ENCODE measurements at places on chromosomes 1 and 21.
A peak's percentile ranks its signal among the peaks of the same experiment; 100 is the strongest.

GRCh38 chr1:67429528-67430357 lies 459 bp downstream of the SERBP1 start:
- peak; percentile 41 for DNase-seq

DNA sequence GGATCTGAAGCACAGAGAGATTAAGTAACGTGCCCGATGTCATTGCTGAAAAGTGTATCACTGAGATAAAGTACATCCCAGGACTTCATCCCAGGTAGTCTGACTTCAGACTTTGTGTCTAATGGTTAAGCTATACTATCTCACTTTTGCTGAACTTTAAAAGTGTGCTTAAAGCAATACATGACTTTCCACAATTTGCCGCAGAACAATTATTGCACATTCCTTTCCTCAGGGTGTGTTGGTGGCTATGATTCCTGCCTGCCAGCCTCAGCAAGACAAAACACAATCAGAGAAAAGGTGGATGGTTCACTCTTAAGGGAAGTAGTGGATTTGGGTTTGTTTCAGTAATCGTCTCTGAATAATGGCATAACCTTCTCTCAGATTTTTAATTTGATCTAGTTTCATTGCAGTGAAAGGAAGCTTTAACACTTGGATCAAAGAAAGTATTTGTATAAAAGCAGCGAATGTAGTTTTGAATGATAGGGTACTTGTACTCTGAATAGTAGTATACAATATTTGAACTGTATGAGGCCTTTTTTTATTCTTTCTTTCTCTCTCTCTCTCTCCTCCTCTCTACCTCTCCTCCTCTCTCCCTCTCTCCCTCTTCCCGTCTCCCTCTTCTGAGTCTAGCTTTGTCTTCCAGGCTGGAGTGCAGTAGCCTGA lies 47.0 kb downstream of the CNST start:
- DNase-seq, result no peak

DNA sequence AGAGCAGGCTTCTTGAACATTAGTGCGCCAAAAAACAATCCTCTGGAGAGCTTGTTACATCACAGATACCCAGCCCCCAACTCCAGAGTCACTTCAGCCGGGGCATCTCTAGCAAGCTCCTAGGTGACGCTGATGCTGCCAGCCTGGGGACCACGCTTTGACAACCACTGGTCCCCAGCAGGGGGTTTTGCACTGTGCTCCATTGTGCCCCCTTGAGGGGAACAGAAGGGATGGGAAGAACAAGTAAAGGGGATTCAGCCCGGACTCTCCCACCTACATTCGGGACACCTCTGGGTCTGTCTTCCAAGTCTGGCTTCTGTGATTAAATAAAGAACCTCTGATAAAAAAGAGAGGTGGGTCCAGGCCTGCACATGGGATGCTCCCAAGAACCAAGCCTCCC lies 60.4 kb downstream of the ATP5PO start:
- DNase-seq, result no peak

- DNase-seq, result no peak
Observed at GRCh38 chr1:7608628-7609305, 162.3 kb upstream of the VAMP3 start.

- no peak for DNase-seq
Observed at GRCh38 chr1:59046730-59047157, 250.2 kb upstream of the FGGY start.

DNA sequence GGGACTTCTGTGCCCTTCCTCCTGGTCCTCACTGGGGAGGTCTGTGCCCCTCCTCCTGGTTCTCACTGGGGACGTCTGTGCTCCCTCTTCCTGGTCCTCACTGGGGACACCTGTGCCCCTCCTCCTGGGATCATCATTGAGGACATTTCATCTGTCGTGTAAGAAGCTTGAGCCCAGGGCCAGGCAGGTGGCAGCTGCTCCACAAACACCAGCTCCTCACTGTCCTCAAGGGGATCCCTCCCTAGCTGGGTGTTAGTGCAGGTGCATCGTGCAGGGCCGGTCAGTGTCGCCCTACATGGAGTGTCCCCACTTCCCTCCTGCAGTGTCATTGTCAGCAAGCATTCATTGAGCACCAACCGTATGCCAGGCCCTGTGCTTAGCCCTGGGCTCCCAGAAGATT lies 312.7 kb downstream of the PTPRU start:
- no peak for DNase-seq

- peak; percentile 20 for DNase-seq
Observed at GRCh38 chr1:180358649-180359048, 128.6 kb downstream of the LHX4 start.

- DNase-seq, result no peak
Observed at GRCh38 chr1:96482616-96483015, 239.0 kb upstream of the PTBP2 start.

GRCh38 chr1:179447489-179447888 lies 81.7 kb downstream of the AXDND1 start:
- peak; percentile 4 for DNase-seq

DNA sequence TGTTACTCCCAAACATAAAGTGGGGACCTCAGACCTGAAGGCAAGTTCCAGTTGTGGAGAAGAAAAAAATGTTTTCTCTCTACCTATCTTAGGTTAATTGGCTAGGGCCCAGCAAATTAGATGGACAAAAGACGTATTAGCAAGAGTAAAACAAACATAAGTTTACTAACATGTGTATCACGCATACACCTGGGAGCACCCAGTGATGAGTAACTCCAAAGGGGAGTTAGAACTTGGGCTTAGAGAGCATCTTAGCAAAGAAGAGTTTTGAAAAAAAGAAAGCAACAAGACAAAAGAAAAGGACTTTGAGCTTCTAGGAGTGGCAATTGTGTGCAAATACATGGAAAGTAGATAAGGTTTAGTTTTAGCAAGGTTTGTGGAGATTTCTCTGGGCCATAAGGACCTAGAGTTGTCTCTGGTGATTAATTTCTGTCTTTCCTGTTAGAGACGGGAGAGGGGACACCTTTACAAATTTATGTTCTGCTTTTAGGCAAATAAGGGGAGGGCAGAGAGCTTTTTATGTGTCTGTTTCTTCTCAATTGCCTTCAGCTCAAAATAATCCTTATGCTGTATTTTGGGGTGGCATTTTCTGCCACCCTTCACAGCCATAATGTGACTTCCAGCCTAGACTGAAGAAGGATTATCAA lies 76.7 kb upstream of the PTGFRN start:
- DNase-seq, result no peak

All from AG08396 (cell line).